ENCODE measurements at places on chromosomes 1 and 21.

GRCh38 chr1:58650141-58650540, 49.7 kb downstream of the MYSM1 start:
- DNase-seq = no peak

DNA sequence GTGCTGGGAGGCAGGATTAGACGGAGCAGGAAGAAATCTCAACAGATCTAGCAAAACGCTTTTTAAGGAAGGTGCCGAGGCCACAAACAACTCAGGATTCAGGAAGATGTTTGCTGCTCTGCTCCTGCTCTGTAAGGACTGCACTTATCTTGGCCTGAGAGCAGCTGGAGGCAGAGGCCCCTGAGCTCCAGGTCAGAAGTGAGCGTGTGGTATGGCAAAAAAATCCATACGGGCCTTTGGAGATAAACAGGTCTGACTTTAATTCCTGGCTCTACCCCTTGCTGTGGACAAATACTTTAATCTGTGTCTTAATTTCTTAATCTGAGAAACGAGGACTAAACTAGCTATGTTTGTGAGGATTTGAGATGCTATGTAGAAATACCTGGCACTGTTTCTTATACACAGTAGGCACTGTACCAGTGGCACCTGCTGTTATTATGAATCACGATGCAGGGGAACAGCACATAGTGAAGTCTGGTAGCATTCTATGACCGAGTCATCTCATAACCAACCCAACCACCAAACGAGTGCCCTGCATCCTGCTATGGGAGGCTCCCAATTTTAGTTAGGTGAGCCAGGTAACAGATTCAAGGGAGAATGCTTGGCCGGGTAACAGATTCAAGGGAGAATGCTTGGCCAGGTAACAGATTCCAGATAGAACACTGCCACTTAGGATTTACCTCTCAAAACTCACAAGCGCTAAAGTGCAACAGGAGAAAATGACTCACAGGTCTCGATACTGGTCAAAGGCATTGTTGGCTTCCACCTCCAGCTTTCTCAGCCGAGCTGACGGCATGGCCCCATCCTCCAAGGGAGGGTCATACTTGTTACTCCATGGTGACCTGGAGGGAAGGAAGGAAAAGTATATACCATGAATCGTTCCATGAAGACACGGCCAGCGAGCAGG, 65.9 kb downstream of the SLC66A1 start:
- no peak for DNase-seq

DNA sequence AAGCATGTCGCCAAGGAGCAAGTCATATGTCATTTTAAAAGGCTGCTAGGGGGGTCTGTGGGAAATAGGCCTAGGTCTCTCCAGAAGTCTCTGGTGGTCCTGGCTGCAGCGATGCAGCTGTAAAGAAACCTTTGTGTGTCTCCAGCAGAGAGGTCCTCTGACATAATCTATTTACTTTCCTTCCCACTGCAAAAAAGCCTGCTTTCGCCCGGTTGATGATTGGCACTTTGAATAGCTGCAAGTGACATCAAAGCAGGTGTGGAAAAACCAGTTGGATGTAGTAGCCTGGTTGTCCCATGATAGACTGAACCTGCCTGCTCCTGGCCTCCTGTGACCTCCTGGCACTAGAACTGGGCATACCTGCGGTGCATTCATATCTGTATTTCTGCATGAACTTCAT, 13.8 kb downstream of the RASSF5 start:
- DNase-seq = no peak

GRCh38 chr1:93820554-93821422, 58.2 kb downstream of the DNTTIP2 start:
- DNase-seq = no peak

- peak; percentile 87 for DNase-seq
Measured at GRCh38 chr1:150562446-150563339, 13.5 kb downstream of the ADAMTSL4 start.

DNA sequence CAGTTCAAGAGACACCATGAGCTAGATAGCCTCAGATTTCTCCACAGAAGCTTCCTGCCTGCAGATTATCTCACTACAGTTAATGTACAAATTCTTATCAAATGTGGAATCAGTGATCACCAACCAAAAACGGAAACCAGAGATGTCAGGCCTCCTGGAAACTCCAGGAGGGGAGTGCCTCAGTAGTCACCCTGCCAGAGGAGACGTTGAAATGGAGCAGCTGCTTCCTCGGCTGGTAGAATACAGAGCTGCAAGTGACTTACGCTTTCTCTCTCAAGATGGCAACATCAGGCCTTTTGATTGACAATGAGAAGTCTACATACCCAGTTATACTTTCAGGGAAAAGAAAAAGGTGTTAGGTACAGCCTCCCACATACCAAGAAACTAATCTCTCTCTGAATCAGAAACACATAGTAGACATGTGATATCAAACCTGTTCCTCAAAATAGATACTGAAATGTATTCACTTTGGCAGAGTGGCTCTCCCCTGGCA, 52.2 kb downstream of the ACP6 start:
- no peak for DNase-seq

GRCh38 chr1:38053416-38054091, 7.0 kb upstream of the POU3F1 start:
- no peak for DNase-seq

GRCh38 chr21:21439761-21440160, 441.6 kb downstream of the NCAM2 start:
- DNase-seq = no peak

GRCh38 chr1:204222764-204223055, 8.9 kb upstream of the GOLT1A start:
- DNase-seq = no peak

DNA sequence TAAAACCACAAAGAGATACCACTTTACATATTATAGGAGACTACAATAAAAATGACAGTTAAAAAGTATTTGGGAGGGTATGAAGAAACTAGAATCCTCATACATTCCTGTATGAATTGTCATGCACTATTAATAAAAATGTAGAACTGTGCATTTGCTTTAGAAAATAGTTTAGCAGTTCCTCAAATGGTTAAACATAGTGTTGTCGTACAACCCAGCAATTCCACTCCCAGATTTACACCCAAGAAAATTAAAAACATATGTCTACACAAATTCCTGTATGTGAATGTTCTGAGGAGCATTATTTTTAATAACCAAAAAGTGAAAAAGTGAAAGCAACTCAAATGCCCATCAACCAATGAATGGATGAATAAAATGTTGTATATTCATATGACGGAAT, 23.1 kb upstream of the PDE4B start:
- no peak for DNase-seq

DNA sequence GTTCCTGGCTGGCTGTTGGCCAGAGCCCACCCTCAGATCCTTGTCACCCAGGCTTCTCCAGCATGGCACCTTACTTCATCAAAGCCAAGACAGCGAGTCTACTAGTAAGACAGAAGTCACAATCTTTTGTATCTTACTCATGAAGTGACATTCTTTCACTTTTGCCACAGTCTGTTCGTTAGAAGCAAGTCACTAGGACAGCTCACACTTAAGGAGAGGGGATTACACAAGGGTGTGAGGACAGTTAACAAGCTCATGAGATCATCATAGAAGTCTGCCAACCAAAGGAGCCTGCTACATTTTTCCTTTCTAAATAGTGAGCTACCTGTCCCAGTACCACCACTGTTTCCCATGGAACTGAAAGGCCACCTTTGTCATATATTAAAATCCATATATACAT, 61.5 kb downstream of the PACC1 start:
- no peak for DNase-seq

DNA sequence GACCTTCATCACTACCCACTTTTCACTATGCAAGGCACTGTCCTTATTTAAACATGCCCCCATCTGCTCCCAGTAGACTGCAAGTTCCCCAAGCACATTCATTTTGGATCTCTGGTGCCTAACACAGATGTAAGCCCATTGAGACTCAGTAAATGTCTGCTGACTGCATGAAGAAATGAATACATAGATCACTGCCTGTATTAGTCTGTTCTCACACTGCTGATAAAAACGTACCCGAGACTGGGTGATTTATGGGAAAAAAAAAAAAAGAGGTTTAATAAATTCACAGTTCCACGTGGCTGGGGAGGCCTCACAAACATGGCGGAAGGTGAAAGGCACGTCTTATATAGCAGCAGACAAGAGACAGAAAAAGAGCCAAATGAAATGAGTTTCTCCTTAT, 204.9 kb downstream of the ATG4C start:
- no peak for DNase-seq

- no peak for DNase-seq
Measured at GRCh38 chr1:230822092-230822581, 46.2 kb downstream of the C1orf198 start.

- DNase-seq = peak; percentile 54
Measured at GRCh38 chr1:200306944-200307754, 102.7 kb downstream of the ZNF281 start.

DNA sequence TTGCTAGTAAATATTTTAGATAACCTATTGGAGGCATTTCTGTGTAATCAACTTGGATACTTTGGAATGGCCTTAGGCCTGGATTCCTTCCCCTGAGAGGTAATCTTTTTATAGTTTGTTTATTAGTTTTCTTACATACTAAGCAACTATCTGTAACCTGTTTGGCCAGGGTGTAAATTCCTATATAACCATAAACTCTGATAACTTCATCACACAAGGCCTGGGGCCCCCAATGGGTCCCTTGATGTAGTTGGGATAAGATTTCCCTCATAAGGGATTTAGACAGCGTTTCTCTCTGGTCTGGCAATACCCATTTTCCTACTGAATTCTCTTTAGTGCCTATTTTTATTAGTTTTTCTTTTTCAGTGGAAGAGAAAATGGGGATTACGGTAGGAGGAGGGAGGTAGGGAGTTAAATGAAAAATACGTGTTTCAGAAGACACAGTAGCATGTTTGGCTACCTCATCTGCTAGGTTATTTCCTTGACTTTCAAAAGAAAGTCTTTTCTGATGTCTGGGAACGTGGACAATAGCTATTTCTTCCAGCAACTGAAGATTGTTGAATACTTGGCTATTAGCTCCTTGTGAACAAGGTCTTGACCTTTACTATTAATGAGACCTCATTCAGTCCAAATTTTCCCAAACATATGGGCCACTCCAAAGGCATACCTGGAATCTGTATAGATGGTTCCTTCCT, 7.4 kb upstream of the AADACL3 start:
- DNase-seq = no peak

- DNase-seq = no peak
Measured at GRCh38 chr1:176717066-176717750, 254.2 kb downstream of the PAPPA2 start.

- no peak for DNase-seq
Measured at GRCh38 chr21:45899317-45900033, 82.1 kb upstream of the COL6A1 start.

- peak; percentile 78 for DNase-seq
Measured at GRCh38 chr1:16243936-16244649, 7.1 kb upstream of the CPLANE2 start.

- no peak for DNase-seq
Measured at GRCh38 chr1:228765168-228765946, 30.1 kb downstream of the RHOU start.

DNA sequence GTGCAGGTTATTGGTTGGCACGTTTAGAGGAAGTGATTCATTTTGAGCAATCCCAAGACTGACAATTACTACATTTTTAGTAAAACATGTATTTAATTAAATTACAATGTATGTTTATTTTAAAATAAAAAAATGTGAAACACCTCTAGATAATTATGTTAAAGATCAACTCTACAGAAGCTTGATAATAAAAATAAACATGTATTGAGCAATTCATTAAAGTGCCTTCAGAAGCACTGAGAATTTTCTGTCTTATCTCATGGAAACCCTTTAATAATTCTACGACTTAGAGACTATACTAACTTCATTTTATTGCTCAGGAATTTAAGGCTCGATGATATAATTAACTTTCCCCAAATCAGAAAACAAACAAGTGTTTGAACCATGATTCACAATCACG, 208.0 kb upstream of the BRINP3 start:
- no peak for DNase-seq

- DNase-seq = no peak
Measured at GRCh38 chr21:45032332-45032731, 42.0 kb upstream of the ADARB1 start.

DNA sequence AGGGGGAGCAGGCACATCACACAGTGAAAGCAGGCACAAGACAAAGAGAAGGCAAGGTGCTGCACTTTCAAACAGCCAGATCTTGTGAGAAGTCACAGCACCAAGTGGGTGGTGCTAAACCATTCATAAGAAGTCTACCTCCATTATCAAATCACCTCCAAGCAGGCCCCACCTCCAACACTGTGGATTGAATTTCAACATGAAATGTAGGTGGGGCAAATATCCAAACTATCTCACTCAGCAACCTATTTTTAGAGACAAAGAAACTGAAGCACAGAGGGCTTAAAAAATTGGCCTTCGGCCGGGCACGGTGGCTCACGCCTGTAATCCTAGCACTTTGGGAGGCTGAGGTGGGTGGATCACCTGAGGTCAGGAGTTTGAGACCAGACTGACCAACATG, 90.4 kb downstream of the UBE2U start:
- no peak for DNase-seq

DNA sequence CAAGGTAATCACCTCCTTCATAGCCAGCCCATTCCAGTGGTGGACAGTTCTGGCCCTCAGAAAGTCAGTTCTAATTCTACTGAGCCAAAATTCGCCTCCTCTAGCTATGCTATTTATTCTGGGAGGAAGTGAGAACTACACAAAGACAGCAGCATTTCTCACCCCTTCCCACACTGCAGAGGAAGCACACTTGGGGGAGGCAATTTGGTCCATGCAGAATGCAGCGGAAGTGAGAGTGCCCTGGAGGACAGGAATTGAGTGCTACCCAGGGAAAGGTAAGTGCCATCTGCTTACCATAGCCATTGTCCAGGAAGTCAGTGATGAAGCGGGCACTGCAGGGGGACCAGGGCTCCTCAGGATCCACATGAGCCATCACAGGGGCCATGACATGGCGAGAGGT, 3.7 kb downstream of the ADAMTS4 start:
- DNase-seq = no peak

- DNase-seq = no peak
Measured at GRCh38 chr1:203269654-203270020, 35.7 kb upstream of the BTG2 start.

- no peak for DNase-seq
Measured at GRCh38 chr1:17733661-17734060, 21.5 kb upstream of the ACTL8 start.

DNA sequence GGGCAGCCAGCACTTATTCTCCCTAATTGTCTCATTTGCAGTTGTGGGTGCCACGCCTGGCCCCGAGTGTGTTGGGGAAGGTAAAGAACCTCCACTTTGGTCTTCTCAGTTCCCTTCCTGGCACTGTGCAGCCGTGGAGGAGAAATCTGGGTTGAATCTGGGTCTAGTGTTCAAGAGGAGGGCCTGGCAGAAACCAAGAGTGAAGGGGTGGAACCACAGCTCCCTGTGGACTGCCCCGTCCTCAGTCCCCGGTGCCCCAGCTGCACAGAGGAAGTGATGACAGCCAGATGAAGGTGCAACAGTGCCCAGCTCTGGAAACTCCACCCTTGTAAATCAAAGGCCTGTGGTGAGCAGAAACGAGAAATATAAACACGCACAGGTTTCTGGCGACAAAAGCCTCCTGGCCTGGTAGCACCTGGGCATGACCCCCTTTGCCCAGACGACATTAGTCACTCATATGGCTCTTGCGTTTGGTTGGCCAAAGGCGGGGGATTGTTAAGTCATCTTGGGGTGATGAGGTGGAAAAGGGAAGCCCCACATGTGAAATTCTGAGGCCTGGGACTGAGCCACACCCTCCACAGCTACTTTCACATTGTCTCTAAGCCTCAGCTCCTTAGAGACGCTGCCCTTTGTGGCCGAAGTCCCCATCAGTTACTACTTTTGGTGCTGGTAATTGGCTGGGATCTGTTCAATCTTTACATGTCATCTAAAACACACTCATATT, 4.2 kb upstream of the ECE1 start:
- peak; percentile 77 for DNase-seq

GRCh38 chr1:91806181-91806768, 79.7 kb downstream of the TGFBR3 start:
- no peak for DNase-seq

Data from GM20000 (cell line).